CD4-positive, alpha-beta T cell treated with Interleukin-21 for 1 hour (primary cell): ENCODE measurements at places on chromosomes 3 and 15.

DNA sequence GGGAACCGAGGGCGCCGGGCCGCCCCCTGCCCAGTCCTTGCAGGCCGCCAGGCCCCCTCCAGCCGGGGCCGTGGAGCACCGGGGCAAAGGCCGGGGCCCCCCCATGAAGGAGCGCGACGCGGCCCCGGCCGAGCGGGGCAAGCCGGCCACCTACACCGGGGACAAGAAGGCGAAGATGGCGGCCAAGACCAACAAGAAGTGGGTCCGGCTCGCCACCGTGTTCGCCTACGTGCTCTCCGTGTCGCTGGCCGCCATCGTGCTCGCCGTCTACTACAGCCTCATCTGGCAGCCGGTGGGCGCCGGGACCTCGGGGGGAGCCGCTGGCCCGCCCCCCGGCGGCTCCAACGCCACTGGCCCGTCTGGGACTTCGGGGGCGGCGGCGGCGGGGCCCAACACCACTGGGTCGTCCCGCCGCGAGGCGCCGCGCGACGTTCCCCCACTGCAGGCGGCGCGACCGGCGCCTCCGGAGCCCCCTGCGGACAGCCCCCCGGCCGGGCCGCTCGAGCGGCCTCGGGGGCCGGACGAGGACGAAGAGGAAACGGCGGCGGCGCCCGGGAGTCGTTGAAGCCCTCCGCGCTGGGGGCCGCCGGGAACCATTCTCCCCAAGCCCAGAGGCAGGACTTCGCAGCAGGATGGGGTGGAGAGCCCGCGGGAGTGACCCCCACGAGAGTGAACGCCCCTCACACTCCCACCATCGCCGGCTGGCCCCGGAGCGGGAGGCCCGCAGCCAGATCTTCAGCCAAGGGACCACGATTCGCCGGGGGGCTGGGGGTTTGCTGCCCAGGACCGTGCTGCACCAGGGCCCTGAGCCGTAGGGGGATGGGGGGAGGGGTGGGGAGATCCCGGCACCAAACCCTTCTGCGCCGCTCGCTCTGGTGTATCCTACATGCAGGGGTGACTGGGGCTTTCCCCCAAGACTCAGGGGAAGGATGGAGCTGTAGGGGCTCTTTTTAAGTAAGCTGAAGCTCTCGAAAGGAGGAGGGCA, 753 bp downstream of the INAFM2 start:
- DNase-seq, result peak; percentile 27

DNA sequence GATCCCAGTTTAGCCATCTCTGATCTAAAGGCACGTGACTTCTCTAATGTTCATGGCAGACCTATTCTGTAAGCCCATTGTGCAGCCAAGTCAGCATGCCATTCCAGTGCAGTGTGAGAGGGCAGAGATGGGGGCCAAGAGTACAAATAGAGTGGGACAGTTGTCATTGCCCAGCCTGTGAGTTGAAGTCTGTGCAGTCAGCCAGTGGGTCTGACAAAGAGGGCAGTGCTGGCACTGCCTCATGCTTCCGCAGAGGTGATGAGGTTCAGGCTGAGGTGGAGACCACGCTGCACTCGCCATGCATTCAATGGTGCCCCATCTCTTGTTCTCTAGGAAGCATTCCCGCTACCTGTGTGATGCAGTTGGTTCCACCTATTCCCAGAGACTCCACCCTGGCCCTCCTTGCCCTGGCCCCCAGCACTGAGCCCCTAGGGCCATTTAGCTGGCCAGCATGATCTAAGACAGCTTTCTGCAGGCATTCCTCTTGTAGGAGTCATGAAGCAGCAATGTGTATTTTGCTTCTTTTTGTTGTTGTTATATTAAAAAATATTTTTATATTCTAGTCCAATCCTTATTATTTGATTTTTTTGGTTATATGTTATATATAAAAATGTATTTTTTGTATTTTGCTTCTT, 3.7 kb downstream of the MRAS start:
- DNase-seq, result no peak

DNA sequence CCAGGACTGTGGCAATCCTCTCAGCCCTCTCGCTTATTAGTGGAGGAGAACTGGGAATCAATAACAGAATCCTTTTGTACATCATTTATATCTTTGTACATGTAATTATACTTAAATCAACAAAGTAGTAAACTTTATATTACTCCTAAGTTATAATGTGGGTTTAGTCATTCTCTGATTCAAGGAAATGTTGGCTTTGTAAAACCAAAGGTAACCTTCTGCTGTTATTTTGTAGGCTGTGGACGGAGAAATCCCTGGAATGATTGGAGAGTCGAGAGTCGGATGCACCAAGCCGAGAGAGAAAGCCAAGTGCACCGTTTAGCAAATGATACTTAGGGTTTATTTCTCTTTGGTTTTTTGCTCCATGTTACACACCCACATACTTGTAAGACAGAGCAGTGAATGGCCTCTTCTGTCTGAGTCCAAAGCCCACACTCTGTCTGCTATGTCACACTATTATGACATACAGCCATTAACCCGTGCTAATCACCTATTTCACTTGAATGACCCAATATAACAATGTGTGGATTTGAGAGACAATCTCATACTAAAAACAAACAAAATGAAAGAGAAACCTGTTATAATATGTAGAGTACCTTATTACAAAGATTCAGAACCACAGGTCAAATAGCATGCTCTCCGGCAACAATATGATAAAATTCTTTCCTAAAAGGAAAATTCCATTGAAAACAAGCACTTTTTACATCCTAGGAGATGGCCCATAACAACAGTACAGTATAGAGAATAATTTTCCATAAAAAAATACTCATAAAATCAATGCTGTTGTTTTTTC, 72.2 kb downstream of the MECOM start:
- no peak for DNase-seq

GRCh38 chr3:180617049-180617448, 15.1 kb downstream of the TTC14 start:
- no peak for DNase-seq

DNA sequence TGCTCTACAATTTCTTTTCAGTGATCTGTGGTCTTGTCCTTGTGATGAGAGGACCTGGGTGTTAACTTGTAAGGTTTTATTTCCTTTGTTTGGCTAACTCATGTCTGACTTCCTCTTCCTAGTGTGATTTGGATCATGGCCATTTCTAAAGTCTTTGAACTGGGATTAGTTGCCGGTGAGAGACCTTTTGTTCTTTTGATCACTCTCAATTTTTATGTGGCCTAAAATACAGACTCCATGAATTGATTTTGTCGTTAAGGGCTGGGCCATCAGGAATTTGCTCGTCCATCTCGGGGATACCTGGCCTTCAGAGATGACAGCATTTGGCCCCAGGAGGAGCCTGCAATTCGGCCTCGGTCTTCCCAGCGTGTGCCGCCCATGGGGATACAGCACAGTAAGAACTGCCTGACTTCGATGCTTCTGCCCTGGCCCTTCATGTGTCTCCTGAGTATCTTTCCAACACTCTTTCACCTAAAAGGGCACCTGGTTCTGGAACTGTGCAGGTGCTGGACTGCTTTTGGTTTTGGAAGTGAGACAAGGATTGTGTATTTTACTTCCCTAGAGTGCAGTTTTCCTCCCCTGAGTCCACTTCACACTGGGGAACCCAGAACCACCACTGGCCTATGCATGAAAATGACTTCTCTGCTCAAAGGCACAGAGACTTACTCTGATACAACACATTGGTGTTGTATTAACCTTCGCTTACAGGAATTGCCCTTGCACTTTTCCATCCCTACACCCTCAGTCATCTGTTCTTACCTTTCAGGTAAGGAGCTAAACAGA, 13.1 kb upstream of the LRRC2 start:
- no peak for DNase-seq

DNA sequence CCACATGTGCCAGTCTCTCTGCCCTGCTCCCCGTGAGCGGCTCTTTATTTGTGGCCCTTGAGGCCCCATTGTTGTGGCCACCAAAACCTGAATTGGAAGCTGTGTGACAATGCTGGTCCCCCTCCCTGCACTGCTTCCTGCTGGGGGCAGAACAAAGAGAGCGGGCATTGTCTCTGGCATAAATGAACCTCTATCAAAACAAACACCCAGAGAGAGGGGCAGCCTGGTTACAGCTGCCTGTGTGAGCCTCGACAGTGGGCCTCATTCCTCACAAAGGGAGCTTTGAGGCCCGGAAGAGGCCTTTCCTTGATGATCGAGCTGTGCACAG, 152.9 kb downstream of the IGF1R start:
- DNase-seq, result no peak

GRCh38 chr3:10015461-10015904, 10.8 kb upstream of the FANCD2 start:
- DNase-seq, result no peak

- no peak for DNase-seq
Observed at GRCh38 chr3:134179508-134179907, 71.2 kb downstream of the RYK start.

DNA sequence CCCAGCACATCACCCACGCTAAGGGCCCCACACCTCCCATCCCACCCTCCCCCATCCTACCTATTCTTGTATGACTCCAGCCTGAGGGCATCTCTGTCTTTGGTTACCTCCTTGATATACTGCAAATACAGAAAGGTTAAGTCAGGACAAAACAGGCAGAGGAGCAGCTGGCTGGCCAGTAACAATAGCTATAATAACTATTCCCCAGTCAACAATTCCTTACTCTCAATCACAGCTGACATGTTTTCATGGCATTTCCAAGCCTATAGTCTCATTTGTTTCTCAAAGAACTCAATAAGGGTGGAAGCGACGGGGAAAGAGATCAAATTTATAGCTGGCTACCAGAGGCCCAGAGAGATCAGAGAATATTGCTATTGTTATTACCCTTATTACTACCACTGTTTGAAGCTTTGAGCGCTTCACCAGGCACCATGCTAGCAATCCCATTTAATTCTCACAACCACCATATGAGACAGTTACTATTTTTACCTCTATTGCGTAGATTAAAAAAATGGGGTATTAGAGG, 93.0 kb upstream of the C2CD4B start:
- DNase-seq, result no peak

GRCh38 chr15:48564690-48565089, 80.8 kb downstream of the FBN1 start:
- DNase-seq, result no peak

GRCh38 chr15:53693729-53694475, 65.6 kb downstream of the WDR72 start:
- DNase-seq, result no peak

DNA sequence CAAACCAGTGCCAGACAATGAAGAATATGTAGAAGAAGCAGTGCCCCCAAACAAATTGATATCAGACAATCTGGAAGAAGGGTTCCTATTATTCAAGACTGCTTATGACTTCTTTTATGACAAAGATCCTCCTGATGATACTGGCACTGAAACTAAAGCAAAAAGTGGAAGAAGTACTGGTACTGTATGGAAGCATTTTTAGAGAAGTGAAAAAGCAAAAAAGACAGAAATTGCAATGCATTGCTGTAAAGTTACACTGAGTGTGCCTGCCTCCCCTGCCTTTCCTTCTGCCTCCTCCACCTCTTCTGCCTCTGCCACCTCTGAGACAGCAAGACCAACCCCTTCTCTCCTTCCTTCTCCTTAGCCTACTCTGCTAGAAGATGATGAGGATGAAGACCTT, 167.6 kb downstream of the PLCL2 start:
- DNase-seq, result no peak

DNA sequence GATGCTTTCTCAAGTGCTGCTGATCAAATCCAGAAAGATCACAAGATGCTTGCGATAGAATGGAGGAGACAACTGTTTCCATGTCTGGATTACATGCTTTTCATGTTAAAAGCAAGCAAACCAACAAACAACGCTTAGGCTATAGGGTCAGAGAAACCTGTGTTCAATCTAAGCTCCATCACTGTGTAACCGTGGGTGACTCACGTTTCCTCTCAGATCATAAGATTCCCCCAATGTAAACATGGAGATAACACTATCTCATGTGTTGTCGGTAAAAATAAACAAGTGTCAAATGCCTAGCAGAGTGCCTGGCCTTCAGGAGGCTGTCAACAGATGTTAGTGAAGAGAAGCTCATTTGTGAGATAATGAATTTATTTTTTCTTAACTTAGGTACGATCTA, 907.8 kb downstream of the NTRK3 start:
- no peak for DNase-seq

GRCh38 chr3:71512000-71512399, 71.5 kb downstream of the FOXP1 start:
- peak; percentile 77 for DNase-seq

- DNase-seq, result no peak
Observed at GRCh38 chr15:98195796-98196195, 235.3 kb downstream of the ARRDC4 start.

GRCh38 chr3:63047068-63047467, 171.9 kb upstream of the CADPS start:
- DNase-seq, result no peak

DNA sequence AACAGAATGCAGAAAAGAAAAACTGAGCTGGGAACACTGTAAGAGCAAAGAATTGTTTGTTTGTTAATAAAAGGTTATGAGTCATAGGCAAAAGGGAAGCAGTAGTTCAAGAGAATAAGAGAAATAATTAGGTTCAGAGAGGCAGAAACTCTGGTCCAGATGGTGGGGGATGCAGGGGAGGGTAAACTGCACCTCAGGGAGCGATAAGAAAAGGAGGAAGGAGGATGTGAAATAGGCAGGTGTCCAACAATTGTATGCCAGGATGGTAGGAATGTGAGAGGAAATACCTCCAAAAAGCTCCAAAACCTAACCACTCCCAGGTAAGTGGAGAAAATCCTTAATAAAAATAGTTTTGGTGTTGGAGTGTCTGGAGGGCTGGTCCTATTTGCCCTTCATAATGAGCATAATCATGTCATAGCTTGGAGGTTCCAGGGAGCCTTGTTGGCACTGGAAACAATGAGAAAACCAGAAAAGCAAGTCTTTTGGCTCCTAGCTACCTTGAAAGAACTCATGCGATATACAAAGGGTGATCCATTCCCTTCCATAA, 405.4 kb upstream of the TBL1XR1 start:
- DNase-seq, result no peak

DNA sequence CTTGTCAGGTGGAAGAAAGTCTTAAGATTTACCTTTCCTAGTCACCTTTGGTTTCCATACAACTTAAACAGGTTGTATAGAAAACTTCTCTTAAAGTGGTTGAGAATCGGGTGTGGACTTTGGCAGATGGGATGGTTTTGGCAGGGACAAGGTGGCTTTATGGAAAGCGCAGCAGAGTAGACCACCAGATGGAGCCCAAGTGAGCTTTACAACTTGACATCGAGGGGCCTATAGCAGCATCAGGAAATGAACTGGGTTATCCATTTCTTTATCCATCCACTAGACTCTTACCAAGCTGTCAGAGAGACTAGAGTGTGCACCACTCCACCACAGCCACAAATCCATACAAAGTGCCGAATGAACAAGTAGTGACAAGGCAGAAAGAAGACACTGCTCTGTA, 85.3 kb upstream of the MBNL1 start:
- peak; percentile 71 for DNase-seq

DNA sequence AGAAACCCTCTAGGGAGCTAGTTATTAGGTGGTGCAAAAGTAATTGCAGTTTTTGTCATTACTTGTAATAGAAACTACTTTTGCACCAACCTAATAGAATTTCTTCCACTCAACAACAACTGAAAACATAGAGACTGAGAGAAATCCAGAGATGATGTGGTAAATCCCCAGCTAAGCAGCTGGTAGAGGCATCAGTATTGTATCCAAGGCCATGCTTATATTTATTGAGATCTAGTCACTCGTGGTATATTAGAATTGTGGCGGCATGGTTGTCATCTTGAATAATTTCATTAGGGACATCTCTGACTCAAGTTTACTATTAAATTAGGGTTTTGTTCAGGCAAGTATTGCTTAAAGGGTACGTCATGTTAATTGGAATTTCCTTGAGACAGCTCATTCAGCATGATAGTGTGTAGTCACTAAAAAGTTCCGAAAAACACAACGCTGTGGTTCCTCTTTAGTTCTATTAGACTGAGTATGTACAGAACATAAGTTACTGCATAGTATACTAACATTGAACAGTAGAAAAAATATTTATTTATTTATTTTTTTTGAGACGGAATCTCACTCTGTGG, 35.3 kb downstream of the PAK2 start:
- DNase-seq, result no peak
